ENCODE measurements at places on chromosomes 6 and 20. TPM values are rescaled to one million over a fixed set of nuclear protein-coding genes. Genes with fewer than 3 reads are reported as not detected.

The OR12D2 gene
- total RNA-seq: not detected

The KCNQ5 gene
- not detected for total RNA-seq

The RBM24 gene
- 4.8 TPM for total RNA-seq

The GGT7 gene
- 1.0 TPM for total RNA-seq

The OPRL1 gene
- 1.0 TPM for total RNA-seq

Measured in thoracic aorta endothelial cell (primary cell).